ENCODE measurements at places on chromosomes 3 and 15.

DNA sequence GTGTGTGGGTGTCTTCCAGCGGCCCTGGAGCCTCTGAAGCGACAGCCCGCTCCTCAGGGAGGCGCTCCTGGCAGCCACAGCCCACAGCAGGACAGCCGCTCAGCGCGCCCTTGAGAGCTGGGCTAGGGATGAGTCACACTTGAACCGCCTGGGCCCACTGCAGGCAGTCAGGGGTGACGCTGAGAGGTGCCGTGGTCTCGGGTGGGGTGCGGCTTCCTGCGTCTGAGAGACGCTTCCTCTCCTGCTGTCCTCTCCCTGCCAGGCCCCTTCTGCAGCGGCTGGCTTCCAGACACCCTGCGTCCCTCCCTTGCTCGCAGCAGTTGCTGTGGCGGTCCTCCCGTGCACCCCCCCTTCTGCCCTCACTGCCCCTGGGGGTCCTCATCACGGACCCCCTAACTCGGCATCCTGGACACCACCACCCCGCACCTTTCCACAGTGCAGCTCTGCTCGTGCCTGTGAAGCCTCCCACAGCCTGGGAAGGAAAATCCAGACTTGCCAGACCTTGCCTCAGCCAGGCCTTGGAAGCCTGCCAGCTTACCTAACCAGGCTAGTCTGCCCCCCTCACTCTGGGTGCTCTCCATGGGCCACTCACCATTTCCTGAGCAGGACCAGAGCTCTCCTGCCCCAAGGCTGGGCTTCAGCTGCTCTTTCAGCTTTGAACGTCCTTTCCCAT, 1.1 kb upstream of the SPTBN5 start:
- peak; percentile 86 for DNase-seq

DNA sequence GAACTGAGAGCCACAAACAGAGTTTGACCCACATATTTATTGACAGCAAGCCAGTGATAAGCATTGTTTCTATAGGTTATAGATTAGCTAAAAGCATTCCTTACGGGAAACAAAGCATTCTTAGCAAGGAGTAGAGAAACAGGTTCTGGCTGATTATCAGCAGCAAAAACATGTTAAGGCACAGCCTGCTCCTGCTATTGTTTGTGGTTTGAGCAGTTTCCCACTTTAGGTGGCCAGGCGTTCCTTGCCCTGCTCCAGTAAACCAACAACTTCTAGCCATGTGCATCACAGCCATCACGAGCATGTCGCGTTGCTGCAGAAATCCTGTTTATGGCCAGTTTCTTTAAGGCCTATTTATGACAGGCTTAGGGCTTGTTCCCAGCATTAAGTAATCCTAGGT, 44.7 kb upstream of the C2CD4B start:
- DNase-seq: no peak

DNA sequence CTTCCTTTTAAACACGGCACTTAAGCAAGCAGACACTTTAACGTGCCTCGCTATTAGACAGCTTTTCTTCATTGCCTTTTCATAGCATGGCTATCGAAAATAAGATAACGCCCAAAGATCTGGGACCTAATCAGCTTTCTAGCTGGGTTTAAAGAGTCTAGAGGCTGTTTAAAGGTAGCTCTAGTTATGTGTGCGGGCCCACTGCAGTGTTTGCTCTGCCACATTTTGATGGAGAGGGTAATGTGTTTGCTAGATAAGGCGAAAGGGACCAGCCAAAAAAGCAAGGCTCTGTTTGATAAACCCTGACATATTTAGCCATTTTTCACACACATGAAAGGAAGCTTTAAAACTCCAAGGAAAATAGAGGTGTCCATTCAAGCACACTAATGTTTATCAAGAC, 91.6 kb downstream of the NR2F2 start:
- no peak for DNase-seq

DNA sequence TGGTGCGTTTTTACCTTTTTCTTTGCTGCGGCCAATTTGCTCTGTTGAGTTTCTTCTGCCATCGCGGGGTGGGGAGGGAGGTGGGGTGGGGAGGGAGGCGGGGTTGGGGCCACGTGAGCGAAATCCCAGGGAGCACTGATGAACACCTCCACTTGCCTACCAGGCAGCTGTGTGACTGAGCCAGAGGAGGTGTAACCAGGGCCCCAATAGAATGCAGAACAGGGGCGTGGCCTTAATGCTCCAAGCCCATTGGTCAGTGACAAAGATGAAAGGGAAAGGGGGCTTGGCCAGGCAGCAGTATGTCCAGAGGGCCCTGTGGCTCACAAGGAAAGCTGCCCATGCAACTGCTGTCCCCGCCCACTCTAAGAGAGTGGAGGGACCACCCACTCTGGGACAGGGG, 21.4 kb upstream of the OR4F6 start:
- DNase-seq: no peak

- DNase-seq: no peak
Measured at GRCh38 chr3:152277198-152277597, 8.5 kb downstream of the MBNL1 start.

DNA sequence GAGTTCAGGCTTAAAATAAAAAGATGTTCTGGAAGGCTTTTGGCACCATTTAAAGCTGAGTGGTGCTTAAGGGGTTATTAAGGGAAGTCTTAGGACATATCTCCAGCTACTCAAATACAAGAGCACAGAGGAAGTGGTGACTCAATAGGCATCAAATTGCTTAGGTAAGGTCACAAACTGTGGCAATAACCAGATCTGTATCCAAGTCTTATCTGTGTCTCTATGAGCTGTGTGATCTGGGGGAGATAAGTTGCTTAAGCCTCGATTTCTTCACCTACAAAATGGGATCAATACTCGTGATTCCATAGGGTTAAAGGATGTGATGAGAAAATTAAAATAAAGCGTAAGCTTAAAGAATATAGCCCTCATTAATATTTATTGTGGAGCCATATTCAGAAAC, 7.6 kb downstream of the HDC start:
- DNase-seq: no peak

- DNase-seq: no peak
Measured at GRCh38 chr15:26049900-26050657, 187.0 kb upstream of the ATP10A start.

DNA sequence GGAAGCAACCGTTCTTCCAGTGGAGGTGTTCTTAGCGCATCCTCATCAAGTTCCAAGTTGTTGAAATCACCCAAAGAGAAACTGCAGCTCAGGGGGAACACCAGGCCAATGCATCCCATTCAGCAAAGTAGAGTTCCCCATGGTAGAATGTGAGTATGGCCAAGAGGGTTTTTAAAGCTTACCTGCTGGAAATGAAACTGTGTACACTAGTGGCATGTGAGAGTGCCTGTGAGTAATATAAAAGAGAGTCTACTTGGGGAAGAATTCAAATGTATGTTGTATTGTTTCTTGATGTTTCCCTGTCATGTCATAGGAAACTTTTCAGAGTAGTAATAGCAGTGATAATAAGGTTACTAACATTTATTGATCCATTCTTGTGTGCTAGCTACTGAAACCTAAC, 43.3 kb downstream of the PSMD6 start:
- no peak for DNase-seq

- no peak for DNase-seq
Measured at GRCh38 chr3:135199137-135199536, 404.1 kb downstream of the EPHB1 start.

DNA sequence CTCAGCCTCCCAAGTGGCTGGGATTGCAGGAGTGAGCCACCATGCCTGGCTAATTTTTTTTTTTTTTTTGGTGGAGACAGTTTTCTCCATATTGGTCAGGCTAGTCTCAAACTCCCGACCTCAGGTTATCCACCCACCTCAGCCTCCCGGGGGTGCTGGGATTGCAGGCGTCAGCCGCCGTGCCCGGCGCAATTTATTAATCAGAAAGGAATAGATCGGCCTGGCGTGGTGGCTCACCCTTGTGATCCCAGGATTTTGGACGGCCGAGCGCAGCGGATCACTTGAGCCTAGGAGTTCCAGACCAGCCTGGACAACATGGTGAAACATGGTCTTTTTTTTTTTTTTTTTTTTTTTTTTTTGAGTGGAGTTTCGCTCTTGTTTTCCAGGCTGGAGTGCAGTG, 13.3 kb upstream of the GOLGA8M start:
- no peak for DNase-seq

DNA sequence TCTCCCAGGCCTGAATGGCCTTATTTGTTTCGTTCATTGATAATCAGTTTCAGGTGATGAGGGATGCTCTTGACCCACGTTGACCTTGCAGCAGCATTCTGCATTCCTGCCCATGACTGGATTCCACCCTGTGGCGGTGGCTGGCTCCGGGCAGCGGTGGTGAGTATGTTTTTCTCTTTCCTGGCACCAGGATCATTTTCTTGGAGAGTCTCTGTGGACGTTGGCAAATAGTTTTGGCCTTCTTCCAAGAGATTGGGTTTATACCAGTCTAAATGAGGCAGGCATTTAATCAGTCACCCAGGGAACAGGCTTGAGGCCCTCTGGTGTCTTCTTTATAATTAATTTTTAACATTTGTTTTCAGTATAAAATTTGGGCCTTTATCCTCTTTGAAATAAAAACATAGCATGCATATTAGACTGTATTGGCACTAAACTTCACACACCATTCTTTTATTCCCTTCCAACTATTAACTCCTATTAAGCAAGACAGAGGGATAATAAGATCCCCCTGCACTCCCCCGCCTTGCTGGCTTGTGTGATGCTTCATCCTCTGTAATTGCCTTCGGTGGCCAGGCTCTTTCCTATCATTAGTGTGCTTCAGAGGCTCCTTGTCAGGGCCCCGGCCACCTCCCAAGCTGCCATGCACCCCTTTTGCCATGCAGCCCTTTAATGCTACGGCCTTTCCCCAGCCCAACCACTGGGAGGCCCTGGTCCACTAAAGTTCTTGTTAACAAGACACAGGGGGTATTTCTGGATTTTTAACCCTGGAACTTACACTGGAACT, 176.2 kb upstream of the TOPAZ1 start:
- DNase-seq: no peak

DNA sequence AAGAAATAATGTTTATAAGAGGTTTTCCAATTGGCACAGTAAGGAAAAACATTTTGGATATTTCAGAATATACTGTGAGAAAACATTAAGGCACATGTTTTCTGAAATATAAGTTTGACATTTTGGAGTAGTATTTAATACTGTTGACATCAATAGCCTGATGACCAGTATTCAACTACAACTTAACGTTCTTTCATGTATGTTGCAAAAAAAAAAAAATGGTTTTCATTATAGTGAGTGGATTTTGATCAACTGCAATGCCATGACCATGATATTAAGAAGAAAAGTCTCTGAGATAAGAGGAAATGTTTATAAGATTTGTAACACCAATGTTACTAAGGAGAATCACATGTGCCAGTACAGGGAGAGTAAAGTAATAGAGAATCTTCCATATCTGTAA, 252.8 kb upstream of the RORA start:
- no peak for DNase-seq

- no peak for DNase-seq
Measured at GRCh38 chr3:170528726-170529125, 57.1 kb downstream of the SLC7A14 start.

GRCh38 chr3:195040094-195040493, 230.9 kb downstream of the XXYLT1 start:
- DNase-seq: no peak

- no peak for DNase-seq
Measured at GRCh38 chr3:4207672-4208071, 95.5 kb upstream of the SETMAR start.

- no peak for DNase-seq
Measured at GRCh38 chr15:92901072-92901761, 1.1 kb downstream of the CHD2 start.

- DNase-seq: no peak
Measured at GRCh38 chr15:90697175-90697574, 20.0 kb upstream of the BLM start.

- DNase-seq: no peak
Measured at GRCh38 chr3:185797993-185798830, 26.6 kb downstream of the IGF2BP2 start.

DNA sequence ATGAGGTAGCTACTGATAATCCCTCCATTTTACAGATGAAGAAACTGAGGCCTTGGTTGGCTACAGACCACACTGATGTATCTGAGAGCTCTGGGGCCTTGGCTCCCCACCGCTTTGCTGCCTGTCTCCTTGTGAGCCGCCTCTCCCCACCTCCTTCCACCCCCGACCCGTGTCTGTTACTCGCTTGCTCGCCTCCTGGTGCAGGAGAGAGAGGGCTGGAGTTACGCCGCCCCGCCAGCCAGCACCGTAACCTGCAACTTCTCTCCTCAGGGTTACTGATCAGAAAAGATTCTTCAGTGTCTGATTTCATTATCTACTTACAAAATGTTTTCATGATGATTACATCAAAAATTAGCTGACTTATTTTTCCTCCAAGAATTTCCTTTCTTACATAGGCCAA, 34.1 kb downstream of the TM2D3 start:
- no peak for DNase-seq

GRCh38 chr15:67101911-67102598, 36.7 kb downstream of the SMAD3 start:
- peak; percentile 39 for DNase-seq

GRCh38 chr3:194275291-194275690, 75.8 kb downstream of the CPN2 start:
- DNase-seq: no peak

DNA sequence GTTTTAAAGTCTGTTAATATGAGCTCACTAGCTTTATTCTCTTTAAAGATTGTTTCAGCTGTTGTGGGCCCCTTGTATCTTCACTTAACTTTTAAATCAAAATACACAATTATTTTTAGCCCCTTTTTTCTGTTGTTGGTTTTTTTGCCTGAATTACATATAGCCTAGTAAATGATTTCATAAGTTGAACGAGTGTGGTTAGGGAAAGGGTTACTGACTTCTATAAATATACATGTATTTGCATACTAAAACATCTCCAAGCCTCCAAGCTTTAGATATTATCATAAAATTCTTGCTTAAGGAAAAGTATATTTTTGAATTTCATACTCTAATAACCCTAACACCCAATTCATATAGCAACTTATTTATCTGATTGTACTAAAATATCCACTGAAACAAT, 73.2 kb upstream of the ARL6 start:
- no peak for DNase-seq

GRCh38 chr3:23084367-23084766, 118.8 kb upstream of the UBE2E2 start:
- DNase-seq: no peak

DNA sequence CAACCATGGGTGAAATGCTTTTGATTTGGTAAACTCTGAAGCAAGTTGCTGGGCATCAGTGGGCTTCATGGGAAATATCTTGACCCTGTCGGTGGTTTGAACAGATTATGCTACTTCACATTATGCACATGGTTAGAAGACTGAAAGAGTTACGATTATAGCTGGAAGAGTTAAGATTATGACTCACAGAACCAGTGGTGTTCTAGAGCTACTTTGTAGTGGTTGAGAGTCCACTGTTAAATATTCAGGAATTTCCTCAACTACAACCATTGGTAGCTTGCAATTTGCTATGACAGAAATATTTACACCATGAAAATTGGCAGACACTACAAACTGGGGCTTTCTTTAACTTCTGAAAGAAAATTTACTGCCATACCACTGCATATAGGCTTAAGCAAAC, 99.3 kb downstream of the GADL1 start:
- no peak for DNase-seq

DNA sequence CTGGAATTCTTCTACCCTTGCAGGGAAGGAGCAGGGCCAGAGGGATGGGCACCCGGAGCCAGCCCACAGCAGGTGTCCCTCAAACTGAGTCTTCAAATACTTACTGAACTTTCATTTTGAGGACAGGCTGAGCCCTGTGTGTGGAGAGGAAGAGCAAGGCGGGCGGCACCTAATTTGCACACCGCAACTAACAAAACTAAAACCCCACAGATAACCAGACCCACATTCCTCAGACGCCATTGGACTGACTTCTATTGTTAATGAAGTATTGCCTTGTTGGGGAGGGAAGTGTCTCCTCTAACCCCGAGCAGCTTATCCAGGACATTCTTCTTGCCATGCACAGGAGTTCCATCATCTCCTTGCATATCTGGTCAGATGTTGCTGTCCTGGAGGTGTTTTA, 105.2 kb upstream of the NR2E3 start:
- DNase-seq: no peak

GRCh38 chr3:101303836-101304235, 16.5 kb downstream of the IMPG2 start:
- no peak for DNase-seq
